ENCODE measurements at places on chromosomes 6 and 20. TPM values are rescaled to one million over a fixed set of nuclear protein-coding genes. Genes with fewer than 3 reads are reported as not detected.

Gene LAMP5
- polyA plus RNA-seq = 8.1 TPM

GRCh38 chr6:15409301-15410125, 163.6 kb downstream of the JARID2 start:
- DNase-seq = no peak

DNA sequence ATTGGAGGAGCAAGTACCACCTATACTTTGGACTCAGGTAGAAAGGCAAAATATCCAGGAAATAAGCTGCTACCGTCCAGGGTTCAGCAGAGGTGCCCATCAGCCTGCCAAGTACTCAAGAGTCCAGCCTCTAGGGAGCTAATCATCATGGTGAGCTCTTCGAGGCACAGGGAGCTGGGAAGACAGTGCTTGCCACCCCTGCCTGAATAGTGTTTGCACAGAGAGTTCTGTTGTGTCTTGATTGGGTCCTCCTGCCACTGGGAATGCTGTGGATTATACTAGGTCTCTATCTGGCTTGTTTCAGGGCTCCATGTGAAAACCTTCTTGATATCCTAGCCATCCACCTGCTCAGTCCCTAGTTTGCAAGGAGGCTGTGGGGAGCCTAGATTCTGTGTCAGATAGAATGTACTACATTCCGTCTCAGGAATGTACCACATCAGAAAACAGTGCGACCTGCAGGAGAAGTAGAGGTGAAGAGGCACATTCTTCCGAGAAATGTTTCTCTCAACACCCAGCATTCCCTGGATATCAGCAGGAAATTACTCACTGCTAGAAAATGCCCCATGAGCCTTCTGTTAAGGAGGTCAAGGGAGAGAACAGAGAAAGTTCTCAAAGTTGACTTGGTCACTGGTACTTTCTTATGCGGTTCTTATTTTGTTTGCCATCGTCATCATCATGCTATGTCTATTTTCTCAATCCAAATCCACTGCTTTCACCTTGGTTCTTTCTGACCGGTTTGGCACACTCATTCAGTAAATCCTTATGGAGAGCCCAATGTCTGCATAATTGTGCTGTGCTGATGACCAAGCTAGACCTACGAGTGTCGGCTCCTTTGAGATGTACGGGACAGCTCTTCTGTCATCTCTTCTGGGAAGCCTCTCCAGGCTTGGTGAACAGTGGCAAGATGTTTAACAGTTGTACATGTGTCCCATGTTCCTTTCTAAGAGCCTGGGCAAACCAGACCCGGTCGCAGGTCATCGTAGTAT, 30.7 kb downstream of the PTPN1 start:
- DNase-seq = no peak

DNA sequence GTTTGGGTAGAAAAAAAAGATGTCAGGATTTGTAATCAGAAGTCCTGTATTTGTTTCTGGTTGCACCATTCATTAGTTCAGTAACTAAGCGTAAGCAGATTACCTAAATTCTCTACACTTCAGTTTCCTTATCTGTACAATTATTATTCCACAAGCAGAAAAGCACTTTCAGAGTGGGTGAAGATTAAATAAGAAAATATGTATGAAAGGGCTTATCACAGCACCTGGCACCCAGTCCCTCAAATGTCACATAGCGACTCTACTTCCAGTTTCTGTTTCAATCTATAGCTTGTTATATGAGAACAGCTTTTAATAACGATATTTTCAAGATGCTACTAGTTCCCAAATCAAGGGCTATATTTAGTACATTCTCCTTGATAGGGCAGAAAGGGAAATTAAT, 31.4 kb downstream of the RGS17 start:
- DNase-seq = no peak

Gene APCDD1L
- 19.7 TPM for polyA plus RNA-seq

GRCh38 chr6:38177882-38178583, 358.5 kb downstream of the ZFAND3 start:
- DNase-seq = no peak

GRCh38 chr6:37492236-37492972, 7.3 kb downstream of the CCDC167 start:
- no peak for DNase-seq

GRCh38 chr20:33600981-33601380, 61.1 kb upstream of the C20orf144 start:
- no peak for DNase-seq

DNA sequence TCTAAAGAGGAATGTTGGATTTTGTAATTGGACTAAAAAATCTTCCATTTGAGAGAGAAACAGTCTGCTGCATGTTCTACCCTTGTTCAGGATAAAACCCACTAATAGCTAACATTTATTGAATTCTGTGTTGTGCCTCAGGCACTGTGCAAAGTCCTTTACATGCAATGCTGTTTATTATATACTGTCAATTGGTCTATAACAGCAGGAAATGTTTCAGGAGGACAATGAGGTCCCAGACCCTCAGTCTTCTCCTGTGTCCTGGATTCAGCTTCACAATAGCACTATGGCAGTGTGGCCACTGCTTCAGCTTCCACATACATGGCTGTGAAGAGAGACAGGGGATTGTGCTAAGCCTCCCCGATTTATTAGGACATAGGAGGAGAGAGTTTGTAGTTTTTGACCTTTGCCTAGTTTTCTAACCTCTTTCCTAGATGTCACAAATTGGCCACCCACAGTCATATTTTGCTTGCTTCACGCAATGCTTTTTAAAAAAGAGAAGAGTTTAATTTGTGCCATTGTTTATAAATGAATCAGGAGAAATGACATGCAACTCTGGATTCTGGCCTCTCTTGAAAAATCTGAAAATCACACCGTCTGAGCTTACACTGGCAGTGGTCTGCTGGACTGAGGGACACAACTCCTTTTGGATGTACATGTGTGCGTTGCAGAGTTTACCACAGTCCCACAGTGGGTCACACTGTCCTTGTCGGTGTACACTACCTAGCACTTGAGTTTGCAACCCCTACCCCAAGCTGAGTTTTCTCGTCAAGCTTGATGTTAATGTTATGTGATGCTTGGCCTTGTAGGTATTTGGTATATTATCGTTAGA, 11.3 kb downstream of the PTPN1 start:
- no peak for DNase-seq

Gene LST1
- polyA plus RNA-seq = 5.1 TPM

GRCh38 chr6:40710626-40711330, 123.6 kb upstream of the LRFN2 start:
- no peak for DNase-seq

GRCh38 chr20:19435316-19435715, 222.9 kb downstream of the SLC24A3 start:
- no peak for DNase-seq

DNA sequence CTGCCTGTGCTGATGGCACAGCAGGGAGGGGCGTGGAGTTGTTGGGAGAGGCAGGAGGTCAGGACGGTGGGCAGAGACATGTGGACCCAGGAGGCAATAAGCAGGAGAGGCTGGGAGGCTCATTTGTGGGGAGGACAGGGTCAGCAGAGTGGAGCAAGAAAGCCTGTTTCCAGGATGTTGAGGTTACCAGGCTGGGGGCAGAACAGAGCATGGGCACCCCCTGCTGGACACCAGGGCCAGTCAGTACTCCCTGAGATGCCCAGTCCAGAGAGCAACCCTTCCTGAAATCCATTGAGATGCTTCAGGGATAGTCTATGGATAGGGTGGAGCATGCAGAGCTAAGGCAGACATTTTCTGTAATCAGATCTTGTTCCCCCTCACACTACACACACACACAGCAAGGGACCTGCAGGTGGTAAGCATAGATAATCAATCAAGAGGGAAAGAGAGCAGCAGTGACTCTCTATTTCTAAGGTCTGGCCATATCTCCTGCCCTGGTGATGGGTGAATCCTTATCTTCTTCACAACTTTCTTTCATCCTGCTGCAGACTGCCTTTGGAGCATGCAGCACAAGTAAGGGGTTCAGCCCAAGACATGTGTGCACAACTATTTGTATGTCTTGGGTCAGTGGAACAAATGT, 41.7 kb downstream of the MOCS1 start:
- DNase-seq = peak; percentile 31

DNA sequence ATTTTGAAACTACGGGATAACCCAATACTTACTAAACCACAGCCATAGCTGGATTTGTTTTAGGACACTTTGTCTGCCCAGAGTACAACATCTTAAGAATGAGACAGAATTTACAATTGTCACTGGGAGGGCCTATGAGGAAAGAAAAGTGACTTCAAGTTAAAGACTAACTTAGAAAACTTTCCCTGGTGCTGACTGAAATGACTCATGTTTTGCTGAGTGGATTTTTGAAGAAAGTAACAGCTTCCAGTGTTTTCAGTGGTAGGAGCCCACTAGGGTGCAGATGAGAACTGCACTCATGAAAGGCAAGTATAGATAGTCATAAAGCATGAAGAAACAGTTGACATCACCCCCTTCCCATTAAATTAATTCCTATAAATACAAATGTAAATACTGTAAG, 988.2 kb upstream of the MAP3K7 start:
- DNase-seq = no peak

DNA sequence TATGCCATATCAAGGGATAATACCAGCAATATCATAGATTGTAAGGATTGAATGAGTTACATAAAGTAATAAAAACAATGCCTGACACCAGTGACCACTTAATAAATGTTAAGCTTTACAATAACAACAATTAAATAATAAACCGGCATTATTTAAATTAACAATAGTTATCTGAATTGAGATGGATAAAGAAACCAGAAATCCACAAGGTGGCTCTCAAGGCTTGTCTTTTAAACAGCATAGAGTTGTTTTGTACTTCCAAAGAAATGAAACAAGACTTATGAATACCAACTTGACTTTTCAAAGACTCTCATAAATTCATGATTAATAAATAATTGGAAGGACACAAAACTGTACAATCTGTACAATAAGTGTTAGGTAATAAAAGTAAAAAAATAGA, 203.1 kb downstream of the ASCC3 start:
- DNase-seq = peak; percentile 5

DNA sequence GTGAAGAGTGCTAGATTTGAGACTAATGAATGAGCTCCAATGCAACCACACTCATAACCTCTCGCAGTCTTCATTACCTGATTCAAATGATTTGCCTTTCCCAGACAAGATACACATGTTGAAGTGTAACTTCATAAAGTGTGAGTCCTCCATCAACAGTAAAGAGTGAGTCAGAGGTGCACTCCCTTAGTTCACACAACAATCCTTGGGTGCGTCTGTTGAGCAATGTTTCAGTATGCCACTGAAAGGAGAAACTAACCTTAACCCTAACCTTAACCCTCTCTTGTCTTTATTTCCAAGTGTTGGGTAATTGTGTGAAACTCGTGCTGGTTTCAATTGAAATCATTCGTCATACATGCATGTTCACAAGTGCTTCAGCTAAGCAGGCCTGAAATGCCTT, 21.0 kb upstream of the RIN2 start:
- DNase-seq = no peak

- DNase-seq = no peak
Observed at GRCh38 chr6:41427642-41428335, 92.4 kb downstream of the NCR2 start.

GRCh38 chr6:12313306-12313991, 23.3 kb downstream of the EDN1 start:
- DNase-seq = no peak

GRCh38 chr6:37602801-37603200, 94.9 kb downstream of the MDGA1 start:
- no peak for DNase-seq

- DNase-seq = peak; percentile 16
Observed at GRCh38 chr20:46520976-46521579, 7.7 kb upstream of the ZNF334 start.

- no peak for DNase-seq
Observed at GRCh38 chr6:151275566-151275965, 35.8 kb downstream of the AKAP12 start.

DNA sequence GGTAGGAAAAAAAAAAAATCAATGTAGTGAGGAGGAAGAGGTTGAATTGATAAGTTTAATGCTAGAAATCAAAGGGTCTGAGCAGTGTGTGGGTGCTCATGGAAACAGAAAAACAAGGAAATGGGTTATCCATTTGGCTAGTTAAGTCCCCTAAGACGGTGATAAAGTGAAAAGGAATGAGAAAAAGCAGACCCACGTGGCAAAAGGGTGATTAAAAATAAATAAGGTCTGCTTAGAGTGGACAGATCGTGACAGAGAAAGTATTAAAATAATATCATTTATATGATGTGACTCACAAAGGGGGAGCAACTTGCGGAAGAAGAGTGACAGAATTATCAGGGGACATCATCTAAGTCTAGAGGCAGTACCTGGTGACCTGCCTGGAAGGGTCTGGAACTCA, 251.7 kb upstream of the THEMIS start:
- no peak for DNase-seq

GRCh38 chr6:7617801-7618764, 28.1 kb downstream of the SNRNP48 start:
- no peak for DNase-seq

DNA sequence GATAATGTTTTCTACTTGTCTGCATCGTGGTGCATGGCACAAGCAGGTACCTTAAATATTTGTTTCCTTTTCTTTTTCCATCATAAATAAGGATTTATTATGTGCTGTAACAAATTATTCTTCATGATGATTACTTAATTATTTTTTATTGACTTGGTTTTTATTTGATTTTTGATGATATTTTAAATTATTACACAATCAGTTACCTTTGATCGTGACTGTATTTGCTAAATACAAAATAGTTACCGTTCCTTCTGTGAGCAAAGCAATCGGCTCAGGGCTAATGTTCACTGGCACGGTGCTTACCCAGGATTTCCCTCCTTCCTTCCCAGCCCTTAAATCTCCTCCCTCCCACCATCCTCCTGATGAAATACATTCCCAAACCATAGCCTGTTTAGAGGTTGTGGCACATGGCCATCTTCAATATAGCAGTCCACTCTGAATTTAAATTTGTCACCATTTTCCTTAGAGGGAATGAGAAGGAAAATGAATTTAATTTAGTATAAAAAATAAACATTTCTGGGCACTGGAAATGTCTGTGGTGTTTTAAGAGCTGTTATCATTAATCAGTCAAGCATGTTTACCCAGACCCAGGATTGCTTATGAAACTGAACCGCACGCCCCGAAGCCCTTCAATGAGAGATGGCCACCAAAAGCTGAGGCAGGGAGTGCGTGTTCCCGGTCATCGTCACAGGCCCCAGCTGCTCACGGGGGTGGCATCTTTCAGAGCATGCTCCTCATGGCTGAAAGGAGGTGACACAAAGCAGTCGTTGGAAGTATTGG, 23.0 kb upstream of the EXOC2 start:
- no peak for DNase-seq

Gene PNPLA1
- polyA plus RNA-seq = 1.7 TPM

Gene DNAH8
- polyA plus RNA-seq = 0.37 TPM

Gene CAP2
- 12.6 TPM for polyA plus RNA-seq

GRCh38 chr20:38055294-38055693, 21.7 kb downstream of the RPRD1B start:
- no peak for DNase-seq

GRCh38 chr20:297925-298775, 780 bp downstream of the ZCCHC3 start:
- DNase-seq = peak; percentile 44

- DNase-seq = no peak
Observed at GRCh38 chr20:54091120-54091480, 20.7 kb upstream of the BCAS1 start.

- no peak for DNase-seq
Observed at GRCh38 chr6:149181304-149181703, 136.2 kb upstream of the TAB2 start.

Measured in renal pelvis (tissue), 12 donors.